GM19239 (cell line): ENCODE measurements at places on chromosomes 2 and 18.

GRCh38 chr18:22109535-22109934 lies 59.9 kb upstream of the GATA6 start:
- no peak for DNase-seq

DNA sequence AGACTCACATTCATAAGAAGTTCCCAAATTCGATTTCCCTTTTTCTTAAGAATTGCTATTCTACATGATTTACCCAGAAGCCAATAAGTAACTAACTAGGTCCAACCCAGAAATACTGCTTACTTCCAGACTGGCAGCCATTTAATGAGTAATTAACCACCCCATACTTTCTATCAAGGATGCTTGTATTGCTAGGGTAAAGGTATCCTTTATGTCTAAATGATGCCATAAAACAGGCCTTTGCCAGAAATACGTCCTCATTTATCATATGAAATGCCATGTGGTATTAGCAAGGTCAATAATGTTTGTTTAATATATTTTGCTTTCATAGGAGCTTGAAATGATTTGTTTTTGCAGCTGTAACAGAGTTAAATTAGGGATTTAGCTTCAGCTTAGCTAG lies 56.1 kb downstream of the PLEKHM3 start:
- no peak for DNase-seq

GRCh38 chr2:237306787-237307170 lies 107.2 kb downstream of the COL6A3 start:
- no peak for DNase-seq

- DNase-seq, result no peak
Measured at GRCh38 chr2:239927424-239927981, 97.6 kb downstream of the NDUFA10 start.

DNA sequence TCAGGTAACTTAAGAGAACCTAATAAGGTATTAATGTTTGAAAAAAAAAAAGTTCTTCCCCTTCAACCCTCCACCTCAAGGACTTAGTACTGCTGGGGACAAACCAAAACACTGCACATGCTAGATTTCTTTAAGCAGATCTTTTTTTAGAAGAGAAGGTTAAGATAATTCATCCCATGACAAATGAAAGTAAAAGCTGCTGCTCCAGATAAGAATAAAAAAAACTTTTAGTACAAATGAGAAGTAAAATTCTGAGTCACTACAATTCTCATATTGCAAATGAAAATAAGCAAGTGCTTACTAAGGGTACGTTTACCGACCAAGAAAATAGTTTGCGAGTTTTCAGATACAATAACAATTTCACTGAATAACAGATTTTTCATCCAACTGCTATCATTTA lies 8.9 kb downstream of the STAM2 start:
- DNase-seq, result peak; percentile 19

DNA sequence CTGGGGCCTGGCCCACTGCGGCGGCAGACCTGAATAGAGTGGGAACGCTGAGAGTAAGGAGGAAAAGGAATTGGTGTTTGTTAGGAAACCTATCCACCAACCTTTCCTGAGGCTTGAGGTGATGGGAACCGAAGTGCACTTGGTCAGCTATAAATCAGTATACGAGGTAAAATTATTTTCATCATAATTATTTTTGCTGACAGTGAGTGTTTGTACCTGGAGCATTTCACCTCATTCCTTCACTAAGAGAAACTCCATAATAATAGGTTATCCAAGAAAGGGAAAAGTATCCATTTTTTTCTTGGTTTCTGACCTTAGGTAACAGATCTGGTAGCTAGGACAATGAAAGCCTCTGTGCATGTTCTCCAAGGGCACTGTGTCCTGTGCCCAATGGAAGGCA lies 138.6 kb upstream of the RGPD4 start:
- no peak for DNase-seq

- DNase-seq, result no peak
Measured at GRCh38 chr2:64207573-64207972, 63.4 kb upstream of the PELI1 start.

- DNase-seq, result no peak
Measured at GRCh38 chr2:144552821-144553220, 32.9 kb upstream of the ZEB2 start.

GRCh38 chr2:239947729-239948045 lies 77.5 kb downstream of the NDUFA10 start:
- DNase-seq, result no peak

GRCh38 chr2:175490360-175490791 lies 308.9 kb upstream of the ATP5MC3 start:
- DNase-seq, result no peak

DNA sequence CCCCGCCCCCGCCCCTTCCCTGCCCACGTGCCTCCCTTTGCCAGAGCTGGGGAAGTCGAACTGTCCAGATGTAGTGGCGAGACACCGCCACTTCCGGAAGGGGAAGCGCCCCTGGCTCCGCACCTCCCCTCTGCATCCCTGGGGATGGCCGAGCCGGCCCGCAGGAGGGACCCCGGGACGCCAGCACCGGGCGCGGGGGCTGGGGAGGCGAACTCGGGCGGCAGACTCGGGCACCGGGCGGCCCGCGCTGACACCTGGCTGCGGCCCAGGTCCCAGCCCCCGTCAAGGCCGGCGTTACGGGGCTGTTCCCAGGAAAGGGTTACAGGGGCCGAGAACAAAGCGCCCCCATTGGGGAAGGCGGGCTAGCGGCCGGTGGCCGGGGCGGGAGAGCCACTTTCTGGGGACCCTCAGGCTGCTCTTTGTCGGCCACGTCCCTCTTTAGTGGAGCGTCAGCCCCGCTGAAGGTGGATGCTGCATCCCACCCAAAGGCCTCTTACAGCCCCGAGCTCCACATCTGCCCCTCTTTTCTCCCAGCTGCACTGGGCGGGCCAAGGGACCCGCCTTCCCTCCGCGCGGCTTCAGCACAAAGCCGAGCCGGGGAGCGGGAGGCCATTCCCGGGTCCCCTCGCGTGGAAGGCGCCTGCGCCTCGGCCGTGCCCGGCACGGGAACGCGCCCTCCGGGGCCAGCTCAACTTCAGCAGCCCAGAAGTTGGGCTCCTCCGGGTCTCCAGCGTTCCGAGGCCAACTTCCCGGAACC lies 1.3 kb downstream of the SDC1 start:
- DNase-seq, result peak; percentile 53

DNA sequence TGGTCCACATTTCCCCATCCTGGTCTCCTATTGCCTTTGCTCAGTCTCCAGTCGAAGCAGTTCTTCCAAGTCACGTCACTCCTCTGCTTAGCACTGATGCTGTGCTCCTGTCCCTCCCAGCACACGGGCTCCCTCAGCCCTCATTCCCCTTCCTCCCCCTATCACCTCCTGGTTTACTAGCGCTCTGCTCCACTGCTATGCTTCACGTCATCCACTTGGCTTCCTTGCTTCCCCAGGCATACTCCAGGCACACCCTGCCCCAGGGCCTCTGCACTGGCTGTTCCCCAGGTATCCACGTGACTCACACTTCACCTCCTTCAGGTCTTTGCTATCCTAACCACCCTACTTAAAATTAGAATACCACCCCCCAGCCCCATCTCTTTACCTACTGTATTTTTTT lies 269.3 kb downstream of the GLI2 start:
- no peak for DNase-seq

DNA sequence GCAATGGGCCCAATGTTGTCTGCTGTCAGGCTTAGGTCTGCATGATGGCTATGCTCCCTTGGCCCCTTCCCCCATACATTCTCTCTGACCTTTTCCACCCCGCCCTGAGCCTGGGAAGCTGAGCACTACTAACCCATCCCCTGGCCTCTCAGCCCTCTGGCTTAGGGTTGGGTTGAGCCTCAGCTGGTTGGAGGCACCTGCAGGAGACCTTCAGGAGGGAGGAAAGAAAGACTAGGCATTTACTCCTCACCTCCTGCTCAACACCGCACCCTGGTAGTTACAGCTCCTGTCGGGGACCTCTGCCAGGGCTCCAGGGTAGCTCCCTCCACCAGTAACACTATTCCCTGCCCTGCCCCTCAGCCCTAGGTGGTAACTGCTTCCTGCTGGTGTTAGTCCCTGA lies 80.5 kb downstream of the GALNT14 start:
- no peak for DNase-seq

- DNase-seq, result no peak
Measured at GRCh38 chr18:10590412-10590811, 64.6 kb downstream of the NAPG start.
